Effector memory CD4-positive, alpha-beta T cell (primary cell): ENCODE measurements at places on chromosomes 3 and 15.

GRCh38 chr15:85525755-85526154 is 145.4 kb downstream of the AKAP13 start:
- DNase-seq = no peak

- DNase-seq = no peak
These were observed 146.2 kb downstream of the NFKBIZ start for GRCh38 chr3:101995371-101996046.

GRCh38 chr3:71127052-71127831 is 456.3 kb downstream of the FOXP1 start:
- no peak for DNase-seq

GRCh38 chr3:129530251-129530791 is 1.9 kb downstream of the RHO start:
- no peak for DNase-seq

- DNase-seq = no peak
These were observed 82.0 kb downstream of the USF3 start for GRCh38 chr3:113614402-113614801.

- DNase-seq = no peak
These were observed 39.0 kb downstream of the CHDH start for GRCh38 chr3:53807117-53807810.

GRCh38 chr3:36833160-36833814 is 68.9 kb upstream of the DCLK3 start:
- DNase-seq = no peak

DNA sequence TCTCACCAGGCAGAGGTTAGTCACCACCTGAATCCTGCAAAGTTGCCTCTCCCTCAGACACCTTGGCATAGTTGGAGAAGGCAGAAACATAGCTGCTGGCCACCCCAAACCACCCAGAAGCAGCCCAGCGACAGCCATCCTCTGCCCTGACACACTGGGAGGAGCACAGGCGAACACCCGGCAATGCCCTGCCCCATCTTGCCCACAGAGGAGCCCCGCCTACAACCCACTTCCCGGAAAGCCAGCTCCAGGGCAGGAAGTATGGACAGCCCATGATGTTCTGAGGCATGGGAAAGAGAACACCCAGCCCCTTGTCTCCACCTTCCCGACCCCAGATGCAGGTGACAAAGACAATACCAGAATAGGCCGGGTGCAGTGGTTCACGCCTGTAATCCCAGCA is 12.6 kb upstream of the SHISA5 start:
- no peak for DNase-seq

DNA sequence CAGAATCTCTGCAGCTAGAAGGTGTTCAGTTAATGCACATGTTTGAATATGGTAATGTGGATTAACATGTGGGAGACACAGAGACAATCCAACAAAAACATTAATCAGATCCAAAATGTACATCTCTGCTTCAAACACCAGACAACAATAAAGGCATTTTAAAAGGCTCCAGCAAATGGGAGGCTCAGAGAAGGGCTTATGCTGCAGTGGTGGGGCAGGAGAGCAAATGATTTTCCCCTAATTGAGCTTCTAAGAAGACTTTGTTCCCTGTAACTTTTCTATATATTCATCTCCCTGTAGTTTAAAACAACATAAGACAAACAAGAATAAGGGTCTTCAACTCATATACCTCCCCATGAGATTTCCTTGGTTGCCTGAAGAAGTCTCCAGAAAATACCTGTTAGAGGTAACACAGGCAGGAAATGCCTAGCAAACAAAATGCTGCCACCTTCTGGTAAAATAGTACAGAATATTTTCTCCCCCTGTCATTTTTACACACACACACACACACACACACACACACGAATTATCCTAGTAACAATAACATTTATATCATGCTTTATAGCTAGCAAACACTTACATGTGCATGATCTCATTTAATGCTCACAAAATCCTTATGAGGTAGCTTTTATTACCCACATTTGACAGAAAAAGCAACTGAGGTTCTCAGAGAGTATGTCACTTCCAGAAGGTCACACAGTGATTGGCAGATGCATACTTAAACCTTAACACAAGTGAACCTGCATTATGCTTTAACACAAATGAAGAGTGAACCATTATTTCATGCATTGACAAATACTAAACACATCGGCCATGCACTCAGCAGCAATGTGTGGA is 123.4 kb upstream of the MB21D2 start:
- no peak for DNase-seq

DNA sequence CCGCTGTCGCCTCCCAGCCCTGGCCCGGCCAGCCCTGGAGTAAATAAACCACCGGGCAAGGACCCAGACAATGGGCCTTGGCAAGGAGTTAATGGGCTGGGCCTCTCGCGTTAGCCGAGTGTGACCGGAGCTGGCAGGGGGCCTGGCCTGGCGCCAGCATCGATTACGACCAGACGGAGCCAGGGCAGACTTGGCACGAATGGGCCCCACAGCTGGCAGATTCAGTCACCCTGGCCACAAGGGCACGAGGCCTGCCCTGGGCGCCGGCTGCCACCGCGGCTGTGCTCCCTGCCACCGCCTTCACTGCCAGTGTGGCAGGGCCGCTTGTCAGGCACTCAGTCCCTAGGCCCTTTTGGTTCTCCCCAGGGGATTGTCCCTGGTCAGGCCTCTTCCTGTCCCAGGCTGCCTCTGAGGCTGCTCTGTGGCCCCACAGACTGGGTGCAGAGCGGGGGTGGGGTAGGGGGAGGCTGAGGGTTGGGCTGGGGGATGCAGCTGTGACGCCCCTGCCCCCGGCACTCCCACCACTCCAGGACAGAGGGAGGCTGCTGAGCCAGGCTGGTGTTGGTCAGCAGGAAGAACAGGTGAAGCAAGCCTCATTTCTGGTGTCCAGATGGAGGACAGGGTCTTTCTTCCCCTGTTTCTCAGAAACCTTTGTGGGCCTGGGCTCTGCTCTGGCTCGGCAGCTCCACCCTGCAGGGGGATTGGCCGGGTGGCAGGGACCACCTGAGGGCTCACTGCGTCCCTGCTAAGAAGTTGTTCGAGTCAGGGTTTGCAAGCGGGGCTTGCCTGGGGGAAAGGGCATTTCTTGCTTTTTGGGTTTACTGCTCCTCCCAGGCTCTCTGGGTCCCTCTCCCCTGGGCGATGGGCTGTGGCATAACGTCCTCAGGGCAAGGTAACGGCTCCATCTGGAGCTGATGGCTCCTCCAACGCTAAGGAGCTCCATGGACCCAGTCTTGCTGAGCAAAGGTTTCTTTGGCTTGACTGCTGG is 30.5 kb upstream of the SRP14 start:
- DNase-seq = no peak

DNA sequence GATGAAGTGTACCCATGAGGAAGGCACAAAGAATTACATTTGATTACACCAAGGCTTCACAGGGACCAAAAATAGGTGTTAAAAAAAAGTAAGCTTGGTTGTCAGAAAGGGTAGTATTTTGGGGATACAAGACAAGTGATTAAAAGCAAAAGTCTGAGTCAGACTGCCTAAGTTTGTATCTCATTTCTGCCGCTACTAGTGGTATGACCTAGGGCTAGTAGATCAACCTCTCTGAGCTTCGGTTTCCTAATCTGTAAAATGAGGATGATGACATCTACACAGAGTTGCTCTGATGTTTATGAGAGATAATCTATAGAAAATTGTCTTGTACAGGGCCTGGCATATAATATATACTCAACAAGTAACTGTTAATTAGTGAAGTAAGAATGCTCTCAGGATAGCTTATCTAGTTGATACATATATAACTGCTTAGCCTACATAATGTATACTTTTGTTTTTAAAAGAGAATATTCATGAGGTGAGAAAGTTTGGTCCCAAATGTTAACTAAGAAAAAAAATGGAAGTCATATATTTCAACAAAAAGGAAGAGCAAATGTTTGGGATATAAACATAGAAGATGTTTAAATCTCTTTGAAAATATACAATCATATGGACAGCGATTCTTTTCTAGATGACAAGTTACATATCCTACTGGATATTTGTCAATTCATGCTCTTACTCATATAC is 163.0 kb upstream of the SLC2A2 start:
- no peak for DNase-seq

GRCh38 chr3:73848173-73848906 is 223.6 kb upstream of the PDZRN3 start:
- no peak for DNase-seq

GRCh38 chr3:13519006-13519791 is 29.7 kb upstream of the FBLN2 start:
- no peak for DNase-seq

DNA sequence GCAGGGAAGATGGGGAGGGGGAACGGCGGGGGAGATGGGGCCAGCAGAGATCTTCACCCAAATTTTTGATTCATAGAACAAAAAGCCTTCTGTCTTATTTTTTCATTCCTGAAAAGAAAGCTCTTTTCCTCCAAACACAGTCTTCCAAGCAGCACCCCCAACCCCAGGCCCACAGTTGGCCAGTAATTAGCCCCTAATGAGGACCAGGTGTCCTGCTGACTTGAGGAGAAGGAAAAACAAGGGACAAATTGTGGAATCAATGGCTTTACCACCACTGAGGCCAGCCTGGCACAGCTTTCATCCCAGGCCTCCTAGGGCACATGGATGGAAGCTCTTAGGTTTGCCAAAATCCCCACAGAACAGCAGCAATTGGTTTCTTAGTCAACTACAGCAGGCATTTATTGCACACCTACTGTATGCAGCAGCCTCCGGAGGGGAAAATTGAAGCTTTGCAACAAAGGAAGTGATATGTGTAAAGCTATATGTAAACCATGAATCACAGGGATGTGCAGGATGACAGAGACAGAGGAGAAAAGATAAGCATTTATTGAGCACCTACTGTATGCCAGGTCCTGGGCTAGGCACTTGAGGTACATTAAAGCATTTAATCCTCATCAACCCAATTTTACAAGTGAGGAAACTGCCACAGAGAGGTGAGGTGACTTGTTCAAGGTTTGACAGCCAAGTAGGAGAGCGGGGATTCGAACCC is 199.5 kb downstream of the TBC1D2B start:
- no peak for DNase-seq

DNA sequence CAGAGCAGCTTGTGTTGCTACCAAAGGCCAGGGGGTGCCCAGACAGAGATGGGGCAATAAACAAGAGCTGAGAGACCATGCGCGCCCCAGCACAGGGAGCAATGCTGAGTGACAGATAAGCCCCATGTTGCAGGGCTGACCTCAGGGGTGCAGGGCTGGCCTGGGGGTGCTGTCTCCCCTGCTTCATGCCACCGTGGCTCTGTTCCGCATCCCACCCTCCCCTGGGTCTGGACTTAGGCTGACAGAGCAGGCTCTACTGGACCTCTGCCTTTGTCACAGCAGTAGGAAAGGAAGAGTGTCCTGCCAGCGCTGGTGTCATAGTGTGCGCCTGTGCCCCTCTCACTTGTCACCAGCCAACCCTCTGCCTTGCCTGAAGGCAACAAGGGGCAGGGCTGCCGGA is 67.4 kb upstream of the IQSEC1 start:
- no peak for DNase-seq

DNA sequence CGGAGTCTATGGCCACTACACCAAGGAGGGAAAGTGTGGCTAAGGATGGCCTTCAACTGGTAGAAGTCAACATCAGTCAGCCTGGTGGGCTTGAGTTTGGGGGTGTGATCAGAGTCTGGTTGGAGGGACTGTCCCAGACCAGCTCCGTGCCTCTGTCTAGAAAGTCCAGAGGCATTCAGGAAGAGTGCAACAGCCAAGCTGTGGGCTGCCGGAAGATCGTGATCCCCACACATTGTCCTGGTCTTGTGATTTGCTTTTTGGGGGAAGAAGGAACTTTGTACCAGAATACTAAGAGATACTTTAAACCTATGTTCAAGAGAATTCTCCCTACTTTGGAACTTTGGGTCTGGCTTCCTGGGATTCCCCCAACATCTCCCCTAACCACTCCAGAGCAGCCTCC is 47.8 kb upstream of the VPS8 start:
- no peak for DNase-seq

GRCh38 chr3:26058901-26059321 is 269.0 kb downstream of the OXSM start:
- DNase-seq = no peak

- no peak for DNase-seq
These were observed 5.2 kb downstream of the ARPP19 start for GRCh38 chr15:52563501-52564060.

DNA sequence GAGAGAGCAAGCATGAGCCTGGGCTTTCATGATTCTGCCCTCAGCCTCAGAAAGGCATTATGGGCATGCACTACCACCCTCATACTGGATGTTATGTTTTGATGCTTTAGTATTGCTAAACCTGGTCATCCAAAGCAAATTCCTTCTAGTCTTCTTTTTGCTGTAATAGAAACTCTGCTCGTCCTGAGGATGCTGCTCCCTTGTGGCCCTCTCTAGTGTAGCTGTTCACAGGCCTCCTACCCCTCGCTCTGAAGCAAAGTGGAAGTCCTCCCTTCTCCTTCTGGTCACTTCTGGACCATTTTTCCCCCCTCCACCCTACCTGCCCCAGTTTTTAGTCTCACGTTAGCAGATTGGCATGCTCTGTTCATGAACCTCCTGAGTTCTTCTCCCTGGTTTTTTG is 22.9 kb upstream of the CCNL1 start:
- no peak for DNase-seq

- DNase-seq = no peak
These were observed 328.9 kb upstream of the RBMS3 start for GRCh38 chr3:28951772-28952556.

DNA sequence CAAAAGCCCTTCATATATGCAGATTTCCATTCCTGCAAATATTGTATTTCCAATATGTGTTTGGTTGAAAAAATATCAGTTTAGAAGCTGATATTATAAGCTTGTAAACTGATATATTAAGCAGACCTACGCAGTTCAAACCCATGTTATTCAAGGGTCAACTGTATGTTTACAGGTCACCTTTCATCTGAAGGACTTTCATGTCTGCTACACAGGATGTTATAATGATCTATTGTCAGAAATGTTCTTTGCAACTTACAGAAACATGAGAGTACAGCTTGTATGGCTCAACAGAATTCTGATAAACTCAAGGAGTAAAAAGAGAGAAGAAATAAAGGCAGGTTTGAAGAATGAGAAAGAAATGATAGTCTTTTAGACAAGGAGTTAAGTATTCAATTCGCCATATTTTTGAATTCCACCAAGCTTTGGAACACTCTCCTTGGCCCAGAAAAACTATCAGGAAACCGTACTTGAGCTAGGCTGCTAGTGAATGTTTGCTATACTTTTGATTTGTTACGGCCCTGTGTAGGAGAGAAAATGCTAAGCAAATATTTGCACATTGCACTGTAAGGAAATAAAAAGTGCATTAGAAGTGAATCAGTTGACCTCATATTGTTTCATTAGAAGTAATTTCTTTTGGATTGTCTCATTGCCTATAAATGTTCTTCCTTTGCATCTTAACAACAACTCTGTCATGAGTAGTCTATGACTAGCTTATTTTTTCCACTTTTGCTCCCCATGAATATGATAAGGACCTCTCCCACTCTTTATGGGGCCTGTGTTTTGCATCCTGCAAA is 81.2 kb downstream of the NEK11 start:
- DNase-seq = no peak

GRCh38 chr3:11909726-11910125 is 63.0 kb upstream of the TAMM41 start:
- no peak for DNase-seq
